GM10248 (cell line): ENCODE measurements at places on chromosomes 16 and 17.

DNA sequence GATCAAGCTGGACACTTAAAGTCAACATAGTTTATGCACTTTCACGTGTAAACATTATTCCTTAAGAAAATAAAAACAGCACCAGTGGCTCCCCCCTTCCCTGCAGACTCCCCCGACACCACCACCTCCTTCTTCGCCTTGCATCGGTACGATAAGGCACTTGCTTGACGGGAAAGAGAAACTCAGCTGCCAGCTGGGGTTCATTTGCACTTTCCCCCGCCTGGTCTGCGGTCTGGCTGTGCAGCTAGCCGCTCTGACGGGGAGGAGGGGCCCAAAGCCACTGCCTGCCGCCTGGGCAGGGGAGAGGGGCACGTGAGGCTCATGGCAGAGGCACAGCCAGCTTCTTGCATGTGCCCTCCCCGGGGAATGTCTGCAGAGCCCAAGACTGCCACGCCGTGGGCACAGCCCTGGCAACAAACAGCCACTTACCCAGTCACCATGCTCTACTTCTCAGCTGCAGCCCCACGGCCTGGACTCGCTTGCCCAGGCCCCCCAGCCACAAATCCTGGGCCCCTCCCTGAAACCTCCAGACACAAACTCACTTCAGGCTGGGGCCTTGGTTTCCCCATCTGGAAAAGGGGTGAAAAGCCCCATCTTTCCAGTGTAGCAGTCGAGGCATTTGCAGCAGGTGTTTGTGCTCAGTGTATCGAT lies 16.5 kb upstream of the PRM1 start:
- DNase-seq: peak; percentile 79

DNA sequence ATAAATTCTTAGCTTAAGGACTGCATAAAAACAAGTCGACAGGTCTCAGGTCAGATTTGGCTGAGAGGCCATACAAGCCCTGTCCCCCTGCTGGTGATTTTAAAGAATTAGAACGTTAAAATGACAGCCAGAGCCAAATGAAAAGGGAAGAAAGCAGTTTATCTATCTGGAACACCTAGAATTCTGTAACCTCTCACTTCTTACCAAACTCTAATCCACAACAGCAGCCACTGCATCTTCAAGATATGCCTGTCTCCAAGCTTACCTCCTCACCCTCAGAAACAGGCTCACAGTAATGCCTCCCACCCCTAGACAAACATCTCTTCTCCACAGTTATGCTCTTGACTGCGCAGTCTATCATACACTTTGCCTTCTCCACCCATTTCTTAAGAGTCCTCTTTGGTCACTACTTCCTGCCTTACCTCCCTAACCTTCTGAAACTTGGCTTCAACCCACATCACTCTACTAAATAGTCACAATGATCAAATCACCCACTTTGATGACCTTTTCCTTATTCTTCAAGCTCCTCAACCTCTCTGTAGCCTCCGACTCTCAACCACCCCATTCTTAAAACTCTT lies 14.2 kb downstream of the ANKFY1 start:
- peak; percentile 59 for DNase-seq

- DNase-seq: no peak
Observed at GRCh38 chr17:82531431-82531881, 11.9 kb downstream of the FOXK2 start.

DNA sequence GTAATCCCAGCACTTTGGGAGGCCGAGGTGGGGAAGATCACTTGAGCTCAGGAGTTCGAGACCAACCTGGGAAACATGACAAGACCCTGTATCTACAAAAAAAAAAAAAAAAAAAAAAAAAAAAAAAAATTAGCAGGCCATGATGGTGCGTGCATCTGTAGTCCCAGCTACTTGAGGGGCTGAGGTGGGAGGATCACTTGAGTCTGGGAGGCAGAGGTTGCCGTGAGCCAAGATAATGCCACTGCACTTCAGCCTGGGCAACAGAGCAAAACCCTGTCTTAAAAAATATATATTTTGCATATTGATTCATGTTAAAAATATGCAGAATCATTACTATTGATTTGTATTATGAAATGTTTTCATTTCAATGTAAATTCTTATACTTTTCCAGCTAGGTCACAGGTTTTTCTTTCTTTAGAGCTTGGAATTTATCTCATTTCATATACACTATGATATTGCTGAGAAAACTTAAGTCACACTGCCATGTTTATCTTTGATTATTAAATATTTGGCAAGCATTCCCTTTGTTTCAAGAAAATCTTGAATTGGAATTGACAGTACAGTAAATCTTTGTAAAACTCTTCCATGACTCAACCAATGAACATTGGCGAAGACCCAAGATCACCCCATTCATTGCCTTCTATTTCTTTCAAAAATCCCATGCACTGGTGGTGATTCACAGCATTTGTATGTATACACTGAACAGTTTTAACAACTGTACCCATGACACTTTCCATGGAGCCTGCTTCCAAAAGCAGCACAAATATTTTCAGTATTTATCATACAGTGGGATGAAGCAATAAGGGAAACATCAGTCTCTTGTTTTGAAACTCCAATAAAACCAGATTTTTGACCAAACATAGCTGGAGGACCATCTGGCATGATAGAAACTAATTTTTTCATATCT lies 83.5 kb upstream of the TNRC6A start:
- no peak for DNase-seq

DNA sequence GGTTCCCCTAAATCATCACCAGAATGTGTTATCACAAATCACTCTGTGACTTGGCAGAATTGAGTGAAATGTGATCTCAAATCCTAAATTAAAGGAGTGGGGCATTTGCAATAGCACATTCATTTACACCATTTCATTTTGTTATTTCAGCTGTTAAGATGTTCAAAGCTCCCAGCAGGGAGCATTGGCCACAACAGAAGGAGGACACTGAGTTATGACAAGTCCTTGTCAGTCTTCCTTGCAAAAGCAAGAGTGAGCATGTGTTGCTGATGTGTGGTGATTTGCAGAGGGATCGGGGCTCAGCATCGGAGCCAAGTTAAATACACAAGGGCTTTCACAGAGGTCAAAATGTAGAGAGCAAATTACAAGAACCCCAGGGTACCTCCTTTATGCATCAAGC lies 372.2 kb upstream of the CDH5 start:
- no peak for DNase-seq

DNA sequence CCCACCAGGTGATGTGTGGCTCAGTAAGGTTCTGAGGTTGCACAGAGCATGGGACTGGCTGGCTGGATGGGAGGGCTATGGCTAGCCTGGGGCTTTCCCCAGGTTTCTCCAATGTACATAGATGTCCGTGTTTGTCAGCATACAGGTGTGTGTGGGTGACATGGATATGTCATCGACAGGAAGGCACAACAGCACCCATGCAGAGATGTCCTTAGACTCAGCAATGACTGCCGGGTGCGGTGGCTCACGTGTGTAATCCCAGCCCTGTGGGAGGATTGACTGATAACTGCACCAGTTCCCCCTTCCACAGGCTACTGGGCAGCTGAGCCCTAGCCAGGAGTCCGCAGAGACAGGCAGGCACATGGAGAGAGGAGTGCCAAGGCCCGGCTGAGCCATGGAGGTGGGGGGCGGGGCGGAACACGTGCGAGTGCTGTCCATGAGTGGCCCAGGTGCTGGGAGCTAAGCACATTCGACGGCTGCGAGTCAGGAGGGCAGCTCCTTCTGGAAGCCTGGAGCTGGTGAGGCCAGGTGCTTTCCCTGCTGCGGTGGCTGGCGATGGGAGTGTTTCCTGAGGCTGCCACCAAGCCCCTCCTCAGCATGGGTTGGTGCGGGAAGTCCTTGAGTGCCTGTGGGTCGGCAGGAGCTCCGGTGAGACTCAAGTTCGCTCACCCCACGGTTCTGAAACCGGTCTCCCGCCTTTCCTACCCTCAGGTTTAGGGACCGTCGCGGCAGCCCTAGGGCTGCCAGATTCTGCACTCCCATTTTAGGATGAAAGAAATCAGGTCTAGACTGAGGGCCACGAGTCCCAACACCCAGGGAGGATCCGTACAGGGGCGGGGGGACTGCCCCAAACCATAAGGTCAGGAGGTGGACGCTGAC lies 858 bp upstream of the ASPSCR1 start:
- DNase-seq: no peak

- no peak for DNase-seq
Observed at GRCh38 chr17:1377334-1377733, 22.7 kb downstream of the YWHAE start.

- DNase-seq: no peak
Observed at GRCh38 chr16:4826980-4827379, 20.1 kb downstream of the GLYR1 start.

DNA sequence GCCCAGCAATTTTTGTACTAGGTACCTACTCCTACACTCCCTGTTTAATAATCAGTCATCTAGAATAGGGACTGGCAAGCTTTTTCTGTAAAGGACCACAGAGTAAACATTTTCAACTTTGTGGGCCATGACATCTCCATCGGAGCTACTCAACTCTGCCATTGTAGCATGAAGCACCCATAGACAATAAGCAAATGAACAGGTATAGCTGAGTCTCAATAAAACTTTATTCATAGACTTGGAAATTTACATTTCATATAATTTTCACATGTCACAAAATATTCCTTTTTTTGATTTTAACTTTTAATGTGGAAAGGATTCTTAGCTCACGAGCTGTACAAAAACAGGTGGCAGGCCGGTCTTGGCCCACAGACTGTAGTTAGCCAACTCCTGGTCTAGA lies 345.8 kb downstream of the SOX9 start:
- DNase-seq: no peak

- DNase-seq: no peak
Observed at GRCh38 chr16:168424-168823, 2.6 kb downstream of the HBM start.

DNA sequence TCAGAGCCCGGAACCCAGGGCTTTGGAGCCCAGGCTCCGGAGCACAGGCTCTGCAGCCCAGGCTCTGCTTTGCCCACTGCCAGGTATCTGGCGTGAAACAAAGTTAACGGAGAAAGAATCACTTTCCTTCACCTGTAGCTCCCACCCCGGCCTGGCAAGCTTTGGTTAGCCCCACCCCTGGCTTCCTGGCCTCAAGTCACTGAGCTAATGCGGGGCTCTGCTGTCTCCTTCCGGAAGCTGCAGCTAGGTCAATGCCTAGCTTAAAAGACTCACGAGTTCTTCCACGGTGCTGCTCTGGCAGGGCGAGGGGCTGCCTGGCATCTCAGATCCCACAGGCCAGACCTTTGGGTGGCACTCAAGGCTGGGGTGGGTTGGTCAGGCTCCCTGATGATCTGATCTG lies 21.1 kb upstream of the SPPL2C start:
- no peak for DNase-seq

- no peak for DNase-seq
Observed at GRCh38 chr17:75407655-75408352, 2.3 kb upstream of the GRB2 start.

DNA sequence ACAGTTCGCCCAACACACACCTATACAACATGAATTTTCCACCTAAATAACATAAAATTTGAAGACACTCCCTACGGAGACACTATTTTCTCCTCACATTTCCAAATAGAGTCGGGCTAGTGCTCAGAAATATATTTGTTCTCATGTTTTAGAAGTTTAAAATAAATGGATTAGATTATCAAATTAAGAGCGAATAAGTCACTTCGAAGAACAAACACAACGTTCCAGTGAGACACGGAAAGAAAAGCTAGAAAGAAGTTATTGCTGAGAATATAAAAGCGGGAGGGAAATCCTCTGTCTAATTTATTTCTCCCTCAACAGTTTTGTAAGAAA lies 2.0 kb upstream of the HS3ST3B1 start:
- DNase-seq: no peak

DNA sequence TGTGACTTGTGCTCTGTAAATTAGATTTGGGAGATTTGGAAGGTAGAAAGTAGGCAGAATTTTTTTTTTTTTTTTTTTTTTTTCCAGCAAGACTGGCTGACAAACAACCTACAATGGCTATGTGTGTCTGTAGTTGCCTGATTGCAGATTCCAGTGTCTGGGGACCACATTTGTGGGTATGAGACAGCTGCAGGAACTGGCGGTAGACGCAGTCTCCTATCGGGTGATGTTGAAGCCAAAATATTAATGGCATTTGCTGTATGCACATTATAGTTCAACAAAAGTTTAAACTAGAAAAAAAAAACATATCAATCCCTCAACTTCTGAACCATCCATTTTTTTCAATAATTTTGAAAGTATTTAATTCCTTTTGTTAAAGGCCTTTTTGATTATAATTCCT lies 665.2 kb downstream of the TOX3 start:
- DNase-seq: no peak

DNA sequence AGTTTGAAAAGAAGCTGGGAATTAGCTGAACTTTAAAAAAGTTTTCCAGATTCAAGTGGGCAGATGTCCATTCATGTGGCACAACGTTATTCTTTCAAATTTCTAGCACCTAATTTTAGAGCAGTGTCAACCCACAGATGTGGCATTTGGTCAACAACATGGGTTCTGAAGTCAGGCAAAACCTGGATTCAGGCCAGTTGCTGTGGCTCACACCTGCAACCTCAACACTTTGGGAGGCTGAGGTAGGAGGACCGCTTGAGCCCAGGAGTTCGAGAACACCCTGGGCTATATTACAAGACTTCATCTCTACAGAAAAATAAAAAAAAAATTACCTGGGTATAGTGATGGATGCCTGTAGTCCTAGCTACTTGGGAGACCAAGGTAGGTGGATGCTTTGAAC lies 380.2 kb upstream of the SALL1 start:
- no peak for DNase-seq

- DNase-seq: peak; percentile 90
Observed at GRCh38 chr16:85569615-85570212, 43.4 kb upstream of the GSE1 start.

GRCh38 chr16:68342620-68343019 lies 31.8 kb downstream of the PRMT7 start:
- DNase-seq: no peak

DNA sequence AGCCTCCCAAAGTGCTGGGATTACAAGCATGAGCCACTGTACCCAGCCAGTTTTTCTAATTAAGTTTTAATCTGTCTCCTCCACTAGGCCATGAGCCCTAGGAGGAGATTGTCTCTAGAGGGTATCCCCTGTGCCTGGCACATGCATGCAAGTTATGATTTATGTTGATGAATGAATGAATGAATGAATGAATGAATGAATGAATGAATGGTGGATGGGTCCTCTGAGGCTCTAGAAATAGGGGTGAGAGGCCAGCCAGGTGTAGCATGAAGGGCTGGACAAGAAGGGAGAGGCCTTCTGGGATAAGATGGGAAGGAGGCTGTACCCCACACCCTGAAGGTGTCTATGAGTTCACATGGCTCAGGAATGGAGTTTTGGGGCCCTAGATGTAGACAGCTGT lies 48.8 kb downstream of the EMP2 start:
- no peak for DNase-seq

DNA sequence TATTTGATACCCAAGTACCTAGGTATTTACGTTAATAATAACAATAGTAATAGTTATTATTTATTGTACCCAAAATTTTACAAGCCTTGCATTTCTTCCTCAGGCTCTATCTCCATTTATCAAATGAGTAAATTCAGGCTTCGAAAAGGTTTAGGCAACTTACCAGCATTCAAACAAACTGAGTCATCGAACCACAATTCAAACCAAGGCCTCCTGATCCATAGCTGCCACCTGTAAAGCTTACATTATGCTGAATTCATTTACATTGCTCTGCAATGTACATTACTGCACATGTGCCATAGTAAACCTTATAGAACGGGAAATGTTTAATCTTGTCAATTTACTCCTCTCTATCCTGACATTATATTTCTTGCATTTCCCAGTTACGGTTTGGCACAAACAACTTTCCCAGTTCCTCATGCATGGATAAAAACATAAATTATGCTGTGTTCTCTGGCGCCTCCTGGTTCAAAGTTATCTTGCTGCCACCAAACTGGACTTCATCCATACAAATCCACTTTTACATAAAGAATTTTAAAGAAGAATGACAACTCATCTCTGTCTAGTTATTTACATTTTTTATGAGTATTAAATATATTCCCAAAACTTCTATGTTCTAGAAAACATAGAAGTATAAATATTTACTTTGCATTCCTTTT lies 360.6 kb upstream of the SOX9 start:
- no peak for DNase-seq
